ENCODE measurements at places on chromosomes 4 and X.

DNA sequence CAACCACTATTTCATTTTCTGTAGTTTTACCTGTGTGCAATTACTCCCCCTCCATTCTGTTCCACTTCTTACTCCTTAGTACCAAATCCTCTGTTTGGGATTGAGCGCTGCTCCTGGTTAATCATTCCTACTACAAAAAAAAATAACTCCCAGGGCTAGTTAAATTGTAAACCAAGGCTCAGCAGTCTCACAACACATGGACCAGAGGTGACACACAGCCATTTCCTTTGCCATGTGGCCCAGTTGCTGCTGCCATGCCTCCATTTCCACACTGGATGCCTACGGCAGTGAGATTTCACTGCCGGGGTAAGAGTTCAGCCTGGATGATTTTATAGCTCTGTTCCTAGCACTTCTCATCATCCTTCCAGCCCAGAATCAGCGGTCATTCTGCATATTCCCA lies 107.2 kb downstream of the AKAP4 start:
- no peak for DNase-seq

DNA sequence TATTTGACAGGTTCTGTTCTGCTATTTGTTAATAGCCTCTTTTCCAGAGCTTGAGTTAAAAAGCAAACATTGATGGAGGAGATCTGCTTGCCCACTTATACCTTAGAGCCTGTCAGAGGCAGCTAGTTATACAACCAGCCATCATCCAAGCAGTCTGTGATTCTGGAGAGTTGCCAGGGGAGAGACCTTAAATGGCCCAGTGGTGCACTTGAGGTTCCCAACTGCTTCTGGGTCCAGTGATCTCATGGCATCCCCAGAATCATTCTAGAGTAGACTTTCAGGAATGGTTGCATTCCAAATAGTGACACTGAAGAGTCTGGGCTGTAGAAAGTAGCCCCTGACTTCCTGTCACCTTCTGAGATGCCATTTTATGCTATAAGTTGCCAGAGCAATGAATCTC lies 160.7 kb downstream of the FHIP1A start:
- DNase-seq, result no peak

- no peak for DNase-seq
Measured at GRCh38 chr4:100894339-100894870, 376.6 kb upstream of the EMCN start.

DNA sequence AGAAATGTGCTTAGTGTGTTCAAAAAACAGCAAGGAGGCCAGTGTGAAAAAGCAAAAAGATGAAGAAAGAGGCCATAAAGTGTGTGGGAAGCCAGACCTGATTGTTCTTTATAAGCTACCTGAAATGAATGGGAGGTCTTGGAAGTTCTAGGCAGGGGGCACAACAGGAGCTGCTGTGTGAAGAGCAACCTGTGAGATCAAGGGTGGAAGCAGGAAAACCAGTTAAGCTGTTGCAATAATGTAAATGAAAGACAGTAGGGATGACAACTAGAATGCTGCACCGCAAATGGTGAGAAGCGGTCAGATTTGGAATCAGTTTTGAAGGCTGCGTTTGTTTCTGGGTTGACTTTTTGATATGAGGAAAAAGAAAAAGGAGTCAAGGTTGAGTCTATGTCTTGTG lies 123.5 kb downstream of the TMEM144 start:
- no peak for DNase-seq

- DNase-seq, result no peak
Measured at GRCh38 chrX:13520936-13521335, 48.5 kb upstream of the EGFL6 start.

DNA sequence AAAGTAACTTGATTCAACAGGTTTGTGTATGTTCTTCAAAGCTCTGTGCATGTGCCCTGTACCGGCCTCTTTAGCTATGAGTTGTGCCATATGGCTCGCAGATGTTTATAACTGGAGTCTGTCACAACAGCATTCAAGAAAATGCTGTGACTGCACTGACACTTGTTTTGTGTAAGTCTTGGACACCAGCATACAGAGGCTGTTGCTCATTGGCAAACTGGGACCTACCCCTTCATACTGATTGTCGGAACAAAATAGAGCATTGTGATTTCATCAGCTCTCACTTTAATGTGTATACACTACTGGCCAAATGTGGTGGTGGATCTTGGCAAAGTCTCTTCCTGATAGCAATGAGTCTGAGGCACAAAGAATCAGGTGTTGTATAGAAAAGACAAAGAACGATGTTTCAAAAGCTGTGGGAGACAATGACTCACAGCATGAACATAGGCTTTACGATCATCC lies 133.9 kb downstream of the EGF start:
- no peak for DNase-seq

GRCh38 chr4:31272331-31273061 lies 552.3 kb downstream of the PCDH7 start:
- no peak for DNase-seq

GRCh38 chr4:8702516-8703400 lies 110.2 kb downstream of the CPZ start:
- no peak for DNase-seq

- no peak for DNase-seq
Measured at GRCh38 chr4:119246177-119246733, 33.7 kb downstream of the USP53 start.

All from activated CD4-positive, alpha-beta T cell treated with anti-CD3 and anti-CD28 coated beads for 4 hours (primary cell).